ENCODE measurements at places on chromosomes 5 and 9.

DNA sequence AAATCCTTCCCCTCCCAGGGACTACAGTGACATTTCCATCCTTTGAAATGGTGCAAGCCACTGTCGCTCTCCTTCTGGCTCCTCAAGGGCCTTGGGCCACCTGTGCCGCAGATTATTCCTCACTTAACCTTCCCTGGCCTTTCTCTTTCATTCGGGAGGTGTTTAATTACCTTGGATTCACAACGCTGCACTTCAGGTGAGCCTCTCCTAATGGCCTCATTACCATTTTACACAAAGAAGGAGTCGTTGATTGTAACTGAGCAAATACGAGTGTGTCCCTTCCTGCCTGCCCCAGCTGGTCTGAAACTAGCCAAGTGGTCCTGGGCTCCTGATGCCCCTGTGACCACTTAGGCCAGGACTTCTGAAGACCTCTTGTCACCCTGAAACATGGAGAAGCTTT, 205.0 kb downstream of the CRB2 start:
- DNase-seq = no peak

DNA sequence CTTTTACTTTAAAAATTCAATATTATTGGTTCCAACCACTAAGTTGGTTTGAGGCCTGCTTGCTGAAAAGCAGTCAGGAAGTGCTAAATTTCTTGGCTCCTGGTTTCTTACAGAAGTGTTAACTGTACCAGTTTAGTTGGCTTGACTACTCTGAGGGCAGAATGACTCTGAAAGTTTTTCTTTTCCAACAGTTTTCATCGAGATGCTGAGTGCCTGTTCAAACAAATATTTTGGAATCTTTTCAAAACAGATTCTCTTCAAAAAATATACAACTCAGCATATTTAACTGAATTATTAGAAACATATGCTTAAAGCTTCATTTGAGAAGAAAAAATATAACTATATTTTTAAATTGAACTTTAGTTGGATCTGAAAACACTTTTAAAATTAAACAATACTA, 37.0 kb downstream of the SLC38A9 start:
- no peak for DNase-seq

DNA sequence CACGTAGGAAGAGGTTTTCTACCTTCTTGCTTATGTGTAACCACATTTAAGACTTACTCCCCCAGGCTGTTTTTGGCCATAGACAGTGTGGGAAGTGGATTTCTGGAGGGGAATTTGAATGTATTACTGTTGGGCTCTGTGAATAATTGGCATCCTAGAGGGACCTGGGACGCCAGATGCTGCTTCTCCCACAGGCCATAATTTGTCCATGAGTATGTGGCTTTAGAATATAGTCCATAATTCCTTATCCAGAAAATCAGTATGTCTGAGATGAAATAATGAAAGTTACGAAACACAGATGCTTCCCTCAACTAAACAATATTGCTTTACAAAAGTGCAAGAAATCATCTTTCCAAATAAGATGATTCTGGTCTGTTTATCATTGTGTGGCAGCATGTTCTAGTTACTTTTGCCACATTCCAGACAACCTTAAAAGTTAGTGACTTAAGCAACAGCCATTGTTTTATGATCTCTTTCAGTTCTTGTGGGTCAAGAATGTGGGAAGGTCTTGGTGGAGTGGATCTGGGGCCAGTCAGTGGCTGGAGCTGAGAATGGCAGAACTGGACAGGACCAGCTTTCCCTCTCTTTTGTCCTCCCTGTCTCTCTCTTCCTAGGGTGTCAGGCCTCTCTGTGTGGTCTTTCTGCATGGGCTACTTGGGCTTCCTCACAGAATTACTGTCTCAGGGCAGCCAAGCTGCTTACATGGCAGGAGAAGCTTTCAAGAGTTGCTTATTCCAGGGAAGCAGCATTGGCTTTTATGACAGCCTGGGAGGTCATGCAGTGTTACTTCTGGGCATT, 79.4 kb downstream of the FBXL7 start:
- DNase-seq = no peak

GRCh38 chr5:38809388-38810359, 36.1 kb upstream of the OSMR start:
- DNase-seq = peak; percentile 89

GRCh38 chr5:377326-377981, 55.9 kb downstream of the AHRR start:
- DNase-seq = peak; percentile 29

- no peak for DNase-seq
Measured at GRCh38 chr9:129058965-129059795, 21.7 kb upstream of the DOLPP1 start.

DNA sequence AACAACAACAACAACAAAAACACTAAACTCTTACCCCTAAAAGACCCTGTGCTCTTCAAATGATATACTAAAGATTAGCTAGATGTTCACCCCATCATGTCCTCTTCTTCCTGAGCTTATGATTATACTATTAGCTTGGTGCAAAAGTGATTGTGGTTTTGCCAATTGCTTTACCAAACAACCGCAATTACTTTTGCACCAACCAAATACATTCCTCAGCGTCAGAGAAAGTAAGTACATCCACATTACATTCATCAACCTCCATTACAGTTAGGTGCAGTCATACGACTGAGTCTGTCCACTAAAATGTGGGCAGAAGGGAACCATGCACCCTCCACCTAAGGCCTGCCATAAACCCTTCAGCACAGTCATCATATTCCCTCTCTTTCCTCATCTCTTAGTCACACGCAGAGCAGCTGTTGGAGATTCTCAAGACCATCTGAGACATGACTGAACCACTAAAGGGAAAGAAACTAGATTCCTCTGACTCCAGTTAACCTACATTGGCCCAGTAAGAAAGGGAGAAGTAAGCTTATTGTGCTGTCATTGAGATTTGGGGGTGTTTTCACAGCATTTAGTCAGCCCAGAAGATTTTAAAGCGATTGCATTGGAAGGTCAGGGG, 181.6 kb upstream of the TLE4 start:
- DNase-seq = no peak

GRCh38 chr5:113488645-113489184, 462 bp upstream of the MCC start:
- no peak for DNase-seq

GRCh38 chr9:81729135-81729534, 39.8 kb upstream of the TLE1 start:
- DNase-seq = no peak

DNA sequence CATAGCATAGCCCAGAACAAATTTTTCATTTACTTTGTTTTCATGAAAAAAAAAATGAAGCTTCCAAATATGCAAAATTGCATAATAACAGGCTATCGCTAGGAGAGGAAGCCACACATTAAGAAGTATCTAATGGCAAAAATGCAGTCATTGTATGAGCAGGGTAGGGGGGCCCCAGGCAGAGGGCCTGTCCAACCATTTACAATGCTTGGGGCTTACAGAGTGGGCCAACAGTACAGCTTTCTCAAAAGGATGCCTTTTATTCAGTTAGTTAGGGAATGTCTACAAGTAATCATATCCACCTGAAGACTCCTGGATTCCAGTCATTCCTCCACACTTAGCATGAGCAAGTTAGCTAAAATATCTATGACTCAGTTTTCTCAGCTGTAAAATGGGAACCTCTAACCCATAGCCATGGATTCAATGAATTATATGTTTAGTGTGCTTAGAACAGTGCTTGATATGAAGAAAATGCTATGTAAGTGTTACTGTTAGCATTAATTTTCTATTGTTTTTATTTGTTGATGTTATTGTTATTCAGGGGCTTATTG, 117.7 kb downstream of the GAS1 start:
- no peak for DNase-seq

DNA sequence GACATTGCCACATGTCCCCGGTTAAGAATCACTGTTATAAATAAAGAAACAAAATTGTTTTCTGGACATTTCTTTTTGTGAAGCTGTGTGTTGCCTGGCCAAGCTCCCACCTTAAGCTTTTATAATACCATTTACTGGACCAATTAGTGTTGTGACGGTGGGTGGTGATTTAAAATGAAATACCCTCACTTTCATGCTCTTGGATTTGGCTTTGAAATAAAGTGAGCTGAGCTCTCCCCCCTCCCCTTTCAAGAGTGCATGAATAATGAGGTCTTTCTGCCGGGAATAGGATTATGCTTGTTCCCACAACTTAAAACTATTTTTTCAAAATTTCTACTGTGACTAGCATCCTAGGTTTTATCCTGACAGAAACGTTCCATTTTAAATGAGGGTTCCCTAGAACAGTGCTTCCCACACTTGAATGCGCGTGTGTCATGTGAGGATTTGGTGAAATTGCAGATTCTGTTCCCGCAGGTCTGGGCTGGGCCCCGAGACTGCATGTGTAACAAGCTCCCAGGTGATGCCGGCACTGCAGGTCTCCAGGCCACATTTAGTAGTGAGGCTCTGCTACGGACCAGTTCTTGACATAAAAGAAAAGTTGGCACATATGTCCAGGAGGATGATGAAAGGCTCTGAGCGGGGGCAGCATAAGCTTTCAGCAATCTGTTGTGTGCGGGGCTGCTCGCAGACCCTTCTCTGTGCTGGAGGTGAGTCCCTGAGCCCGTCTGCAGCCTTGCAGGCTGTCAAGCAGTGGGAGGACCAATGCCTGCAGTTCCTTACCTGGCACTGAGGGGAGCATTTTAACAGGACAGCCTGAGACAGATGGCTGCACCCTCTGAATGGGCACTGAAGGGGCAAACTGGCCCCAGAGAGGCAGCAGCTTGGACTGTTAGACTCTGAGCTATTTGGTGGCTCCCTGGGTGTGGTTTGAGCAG, 24.4 kb downstream of the IQGAP2 start:
- no peak for DNase-seq

DNA sequence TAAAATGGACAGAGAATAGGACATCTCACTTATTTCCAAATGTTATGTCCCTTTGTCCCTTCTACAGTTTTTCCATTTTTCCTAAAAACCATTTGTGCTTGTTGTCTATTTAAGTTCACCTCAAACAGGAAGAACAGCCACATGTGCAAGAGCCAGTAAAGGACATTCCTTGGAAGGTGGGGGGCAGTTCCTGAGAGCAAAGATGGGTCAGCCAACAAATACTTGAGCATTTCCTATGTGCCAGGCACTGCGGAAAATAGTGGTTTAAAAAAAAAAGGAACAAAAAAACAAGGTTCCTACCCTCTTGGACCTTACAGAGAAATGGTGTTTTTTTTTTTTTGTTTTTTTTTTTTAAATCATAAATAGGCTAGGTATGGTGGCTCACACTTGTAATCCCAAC, 26.8 kb downstream of the ANP32B start:
- DNase-seq = no peak

GRCh38 chr5:133111299-133111698, 59.5 kb downstream of the HSPA4 start:
- peak; percentile 91 for DNase-seq

- no peak for DNase-seq
Measured at GRCh38 chr5:891117-891836, 1.3 kb downstream of the BRD9 start.

DNA sequence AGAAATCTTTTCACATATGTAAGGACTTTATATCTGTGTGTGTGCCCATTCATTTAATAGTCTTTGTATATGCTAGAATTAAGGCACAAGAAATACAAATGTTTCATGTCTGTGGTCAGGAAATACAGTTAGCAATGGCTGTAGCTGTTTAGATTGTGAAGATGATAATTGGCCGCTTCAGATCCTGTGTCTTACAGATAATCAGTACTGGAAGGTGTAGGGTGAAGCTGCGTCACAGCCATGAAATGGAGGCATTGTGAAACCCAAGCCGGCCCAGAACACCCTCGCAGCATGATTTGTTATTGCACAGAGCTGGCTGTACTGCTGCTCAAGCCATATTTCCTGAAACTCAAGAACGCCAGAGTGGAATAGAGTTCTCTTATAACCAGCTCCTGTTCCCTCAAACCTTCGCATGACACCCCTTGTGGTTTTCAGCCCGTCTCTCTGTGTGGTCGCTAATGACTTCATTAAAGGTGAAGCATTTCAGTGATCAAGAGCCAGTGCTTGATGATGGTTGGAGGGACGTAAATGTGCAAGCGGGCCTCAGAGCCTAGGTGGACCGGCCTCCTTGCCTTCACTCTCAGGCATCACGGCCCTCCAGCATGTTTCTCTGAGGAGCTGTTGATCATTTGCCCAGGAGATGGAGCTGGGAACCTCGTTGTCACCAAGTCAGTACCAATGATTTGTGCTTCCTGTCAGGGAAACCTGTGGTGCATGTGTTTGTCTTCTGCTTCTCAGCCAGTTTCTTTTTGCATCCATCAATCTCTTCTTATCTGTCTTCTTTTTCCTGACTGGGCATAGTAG, 80.1 kb downstream of the F2RL2 start:
- DNase-seq = no peak

DNA sequence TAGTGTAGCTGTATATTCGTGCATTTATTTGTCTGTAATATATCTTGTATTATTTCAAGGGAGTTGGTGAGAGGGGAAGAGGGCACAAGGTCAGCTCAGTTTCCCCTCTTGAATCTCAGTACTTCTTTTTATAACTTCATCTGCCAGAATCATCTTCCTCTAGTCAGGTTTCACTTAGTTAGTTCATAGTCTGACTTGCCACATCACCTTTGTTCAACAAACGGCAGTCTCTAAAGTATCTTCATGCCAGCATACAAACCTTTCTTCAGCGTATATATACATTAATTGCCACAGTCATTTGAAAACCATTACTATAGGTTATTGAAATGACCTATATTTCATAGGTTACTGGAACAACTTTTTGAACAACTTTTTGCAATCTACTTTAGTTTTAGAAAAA, 1.6 kb downstream of the ECM2 start:
- DNase-seq = no peak

GRCh38 chr9:437574-438001, 222.9 kb downstream of the DOCK8 start:
- DNase-seq = no peak

DNA sequence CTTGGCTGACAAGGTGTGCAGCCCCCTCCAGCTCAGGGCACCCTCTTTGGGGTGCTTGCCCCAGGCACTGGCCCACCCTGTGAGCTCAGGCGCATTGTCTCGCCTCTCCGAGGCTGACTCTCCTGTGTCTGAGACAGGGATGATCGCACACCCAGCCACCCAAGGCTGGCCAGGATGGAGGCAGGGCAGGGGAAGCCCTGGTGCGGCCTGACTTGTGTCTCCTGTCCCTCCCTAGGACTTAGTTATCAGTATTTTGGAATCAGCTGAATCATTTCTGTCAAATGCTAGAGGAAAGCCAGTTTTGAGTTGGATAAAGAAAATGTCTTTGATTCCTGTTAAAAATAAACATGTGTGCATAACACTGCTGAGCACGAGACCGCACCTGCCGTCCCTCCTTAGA, 2.5 kb upstream of the DBH start:
- DNase-seq = peak; percentile 42

Measured in ecto neural progenitor cell (in vitro differentiated cells).